CD14-positive monocyte (primary cell): ENCODE measurements at places on chromosomes 7 and 10.

- no peak overlapping the region for H3K27ac ChIP-seq
- H3K4me1 ChIP-seq: no peaks in the 10 kb centered on the region
- no peaks in the 10 kb centered on the region for H3K36me3 ChIP-seq
- no peaks in the 10 kb centered on the region for H3K27me3 ChIP-seq
- no peak overlapping the region for H3K4me3 ChIP-seq
Observed at GRCh38 chr10:122204691-122205489, 66.2 kb upstream of the BTBD16 start.

GRCh38 chr7:240887-241421 is 48.6 kb downstream of the FAM20C start:
- DNase-seq: peak; percentile 37
- no peaks in the 10 kb centered on the region for H3K27me3 ChIP-seq
- peaks cover 5% of the 10 kb centered on the region for H3K36me3 ChIP-seq
- H3K4me3 ChIP-seq: no peak overlapping the region
- H3K4me1 ChIP-seq: peaks cover 4% of the 10 kb centered on the region

DNA sequence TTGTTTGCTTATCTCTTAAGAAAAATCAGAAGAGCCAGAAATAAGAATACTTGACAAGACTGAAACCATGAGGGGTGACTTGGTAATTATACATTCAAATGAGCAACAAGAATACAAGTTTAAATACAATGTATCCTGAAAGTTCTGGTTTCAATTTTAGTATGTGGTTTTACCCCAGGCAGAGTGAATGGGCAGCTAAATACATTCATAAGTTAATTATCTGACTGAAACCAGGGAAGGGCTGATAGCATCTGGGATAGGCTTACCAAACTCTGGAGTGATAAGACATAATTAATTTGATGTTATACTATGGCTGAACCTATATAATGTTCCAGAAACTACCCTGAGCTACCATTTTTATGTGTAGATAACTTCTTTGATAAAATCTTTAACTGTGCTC is 252.2 kb upstream of the PLXNA4 start:
- no peak overlapping the region for H3K4me3 ChIP-seq
- no peaks in the 10 kb centered on the region for H3K27me3 ChIP-seq
- no peaks in the 10 kb centered on the region for H3K36me3 ChIP-seq

DNA sequence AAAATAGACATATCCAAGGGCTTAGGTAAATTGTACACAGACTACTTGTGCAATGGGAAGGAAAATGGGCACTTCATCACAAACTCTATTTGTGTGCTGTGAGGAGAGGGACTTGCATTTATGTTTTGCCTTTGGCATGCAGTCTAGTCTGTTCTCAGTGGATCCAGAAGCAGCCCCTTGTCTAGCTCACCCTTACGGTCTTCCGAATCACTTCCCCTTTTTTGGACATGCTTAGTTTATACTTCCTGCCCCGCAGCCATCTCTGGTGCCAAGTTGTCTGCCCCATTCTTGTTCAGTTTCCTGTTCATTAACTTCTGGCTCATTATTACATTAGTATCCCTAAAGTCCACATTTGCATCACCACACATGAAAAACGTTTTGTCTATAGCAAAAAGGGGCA is 161.6 kb downstream of the NRCAM start:
- no peak overlapping the region for H3K27ac ChIP-seq
- H3K4me3 ChIP-seq: no peak overlapping the region
- no peaks in the 10 kb centered on the region for H3K27me3 ChIP-seq
- H3K36me3 ChIP-seq: no peaks in the 10 kb centered on the region
- no peaks in the 10 kb centered on the region for H3K4me1 ChIP-seq

DNA sequence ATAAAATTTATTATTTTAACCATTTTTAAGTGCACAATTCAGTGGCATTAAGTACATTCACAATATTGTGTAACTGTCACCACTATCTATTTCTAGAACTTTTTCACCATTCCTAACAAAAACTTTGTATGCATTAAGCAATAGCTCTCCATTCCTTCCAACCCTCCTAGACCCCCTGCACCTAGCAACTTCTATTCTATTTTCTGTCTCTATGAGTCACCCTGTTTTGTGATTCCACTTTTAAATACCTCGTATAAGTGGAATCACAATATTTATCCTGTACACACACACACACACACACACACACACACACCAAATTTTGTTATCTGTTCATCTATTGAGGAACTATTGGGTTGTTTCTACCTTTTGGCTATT is 89.2 kb downstream of the ARID5B start:
- DNase-seq: no peak
- no peak overlapping the region for H3K27ac ChIP-seq
- no peak overlapping the region for H3K4me3 ChIP-seq
- no peaks in the 10 kb centered on the region for H3K27me3 ChIP-seq
- no peaks in the 10 kb centered on the region for H3K36me3 ChIP-seq
